ENCODE measurements at places on chromosomes 1 and 21.

GRCh38 chr1:215418876-215419447 is 148.1 kb upstream of the KCTD3 start:
- no peaks in the 10 kb centered on the region for H3K36me3 ChIP-seq
- H3K4me3 ChIP-seq = no peak overlapping the region
- H3K27ac ChIP-seq = no peak overlapping the region
- no peak for DNase-seq
- no peaks in the 10 kb centered on the region for H3K27me3 ChIP-seq

GRCh38 chr1:231187571-231187970 is 25.7 kb downstream of the TRIM67 start:
- H3K4me3 ChIP-seq = no peak overlapping the region
- H3K27ac ChIP-seq = no peak overlapping the region
- no peak for DNase-seq
- peaks cover under 1% of the 10 kb centered on the region for H3K4me1 ChIP-seq
- no peaks in the 10 kb centered on the region for H3K27me3 ChIP-seq
- H3K36me3 ChIP-seq = no peaks in the 10 kb centered on the region

DNA sequence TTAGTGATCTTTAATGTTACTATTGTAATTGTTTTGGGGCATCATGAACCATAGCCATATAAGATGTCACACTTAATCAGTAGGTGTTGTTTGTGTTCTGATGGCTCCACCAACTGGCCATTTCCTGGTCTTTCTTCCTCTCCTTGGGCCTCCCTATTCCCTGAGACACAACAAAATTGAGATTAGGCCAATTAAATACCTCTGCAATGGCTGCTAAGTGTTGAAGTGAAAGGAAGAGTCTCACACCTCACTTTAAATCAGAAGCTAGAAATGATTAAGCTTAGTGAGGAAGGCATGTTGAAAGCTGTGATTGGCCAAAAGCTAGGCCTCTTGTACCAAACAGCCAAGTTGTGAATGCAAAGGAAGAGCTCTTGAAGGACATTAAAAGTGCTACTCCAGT is 30.7 kb downstream of the PPP2R5A start:
- no peak for DNase-seq
- no peaks in the 10 kb centered on the region for H3K27me3 ChIP-seq
- H3K4me1 ChIP-seq = peaks cover 10% of the 10 kb centered on the region
- H3K36me3 ChIP-seq = no peaks in the 10 kb centered on the region
- H3K27ac ChIP-seq = no peak overlapping the region
- no peak overlapping the region for H3K4me3 ChIP-seq

DNA sequence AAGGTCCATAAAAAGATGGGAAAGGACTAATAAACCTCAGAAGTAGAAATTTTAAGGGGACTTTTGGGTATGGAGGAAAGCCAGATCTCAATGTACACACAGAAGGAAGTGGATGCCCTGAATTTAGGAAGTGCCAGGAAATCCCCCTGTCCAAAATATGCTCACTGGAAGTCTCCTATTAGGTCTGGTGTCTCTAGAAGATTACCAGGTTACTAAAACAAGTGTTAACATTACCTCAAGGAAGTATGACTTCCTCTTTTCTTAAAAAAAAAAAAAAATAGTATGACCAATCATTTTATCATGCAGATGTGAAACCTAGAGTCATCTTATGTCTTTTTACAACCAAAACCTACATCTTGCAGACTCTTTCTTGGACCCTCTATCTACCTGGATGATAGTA is 30.7 kb downstream of the CD58 start:
- no peak overlapping the region for H3K27ac ChIP-seq
- H3K4me3 ChIP-seq = no peak overlapping the region
- H3K4me1 ChIP-seq = peaks cover 2% of the 10 kb centered on the region
- no peak for DNase-seq

DNA sequence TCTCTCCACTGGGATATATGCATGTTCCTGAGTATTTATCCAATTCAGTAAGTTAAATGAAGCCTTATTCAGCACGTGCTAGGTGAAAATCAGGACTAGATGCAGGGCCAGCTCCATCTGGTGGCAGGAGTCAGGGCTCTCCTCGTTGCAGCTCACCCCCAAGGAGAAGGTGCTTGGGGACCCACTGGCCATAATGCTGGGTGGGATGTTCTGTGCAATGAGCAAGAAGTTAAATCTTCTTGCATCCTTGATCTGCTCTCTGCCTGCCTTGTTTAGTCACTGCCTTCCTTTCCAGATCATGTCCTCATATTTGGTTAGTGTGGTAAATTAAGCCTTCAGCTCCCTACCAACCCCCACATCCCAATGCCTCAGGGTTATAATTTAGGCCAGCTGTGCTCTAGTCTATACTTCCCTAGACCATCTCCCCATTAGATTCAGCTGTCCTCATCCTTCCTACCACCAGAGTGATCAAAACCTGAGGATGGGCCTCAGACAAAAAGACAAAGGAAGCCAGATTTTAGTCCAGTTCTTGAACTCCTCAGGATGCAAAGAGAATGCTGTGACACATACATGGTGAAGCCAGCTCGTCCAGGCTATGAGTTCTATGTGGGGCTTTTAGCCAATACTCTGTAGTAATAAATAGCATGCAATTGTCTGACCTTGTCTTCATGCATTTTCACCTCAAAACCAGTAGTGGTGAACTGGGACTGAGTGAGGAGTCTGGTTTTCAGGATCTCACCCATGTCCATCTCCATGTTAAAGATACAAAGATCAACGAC is 55.9 kb downstream of the SEC16B start:
- no peak overlapping the region for H3K27ac ChIP-seq
- no peaks in the 10 kb centered on the region for H3K4me1 ChIP-seq
- H3K4me3 ChIP-seq = no peak overlapping the region
- no peak for DNase-seq
- H3K27me3 ChIP-seq = no peaks in the 10 kb centered on the region

GRCh38 chr1:151619489-151620093 is 7.7 kb downstream of the SNX27 start:
- no peaks in the 10 kb centered on the region for H3K27me3 ChIP-seq
- H3K36me3 ChIP-seq = no peaks in the 10 kb centered on the region
- no peak for DNase-seq
- peaks cover 19% of the 10 kb centered on the region for H3K4me1 ChIP-seq
- no peak overlapping the region for H3K4me3 ChIP-seq
- peak overlapping the region; percentile 37 for H3K27ac ChIP-seq

- DNase-seq = no peak
- no peaks in the 10 kb centered on the region for H3K36me3 ChIP-seq
- peaks cover 21% of the 10 kb centered on the region for H3K4me1 ChIP-seq
- no peak overlapping the region for H3K4me3 ChIP-seq
- no peaks in the 10 kb centered on the region for H3K27me3 ChIP-seq
Measured at GRCh38 chr1:43703836-43704235, 3.5 kb upstream of the ST3GAL3 start.

Measured in left lung (tissue), 14 donors.